ENCODE measurements at places on chromosomes 13 and 19.

DNA sequence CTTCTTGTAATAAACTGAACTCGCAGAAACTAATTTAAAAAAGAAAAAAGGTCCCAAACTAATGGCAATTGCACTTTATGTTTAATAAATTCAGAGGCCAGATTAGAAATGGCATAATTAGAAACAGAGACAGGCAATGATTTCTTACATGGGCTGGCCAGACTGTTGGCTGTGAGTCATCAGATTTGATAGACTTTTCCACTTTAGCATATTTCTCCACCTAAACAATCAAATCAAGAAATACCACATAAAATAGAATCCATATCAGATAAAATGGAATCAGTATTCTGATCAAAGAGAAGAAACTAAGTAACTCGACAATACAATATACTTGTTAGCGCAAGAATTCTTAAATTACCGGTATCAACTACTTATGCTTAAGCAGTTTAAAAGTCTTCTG, 29.0 kb downstream of the EXOSC8 start:
- DNase-seq, result no peak

DNA sequence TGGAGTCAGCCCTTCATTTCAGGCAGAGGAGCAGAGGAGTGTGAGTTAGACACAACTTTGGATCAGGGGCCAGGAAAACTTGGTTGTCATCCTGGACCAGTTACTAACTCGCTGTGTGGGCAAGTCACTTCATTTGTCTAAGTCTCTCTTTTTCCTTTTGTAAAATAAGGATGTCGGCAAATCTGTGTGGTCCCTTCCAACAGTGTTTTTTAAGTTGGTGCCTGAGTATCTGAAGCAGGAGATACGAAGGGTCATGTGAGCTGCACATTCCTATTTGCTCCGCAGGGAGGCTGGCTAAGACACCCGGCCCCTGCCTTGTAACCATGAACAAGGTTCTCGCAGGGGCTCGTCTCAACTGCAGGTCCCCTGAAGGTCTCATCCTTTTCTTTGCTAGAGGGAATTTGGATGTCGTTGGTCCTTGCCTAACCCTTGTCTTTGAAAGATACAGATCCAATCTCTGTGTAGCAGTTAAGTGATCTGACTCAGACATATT, 64.3 kb downstream of the LRCH1 start:
- peak; percentile 72 for DNase-seq

GRCh38 chr19:15672580-15673175, at the start of gene CYP4F12:
Gene CYP4F12, plus strand, starts transcription at chr19:15673087. Its CDS starts 443 bp downstream, at chr19:15673530.
- peak; percentile 78 for DNase-seq

DNA sequence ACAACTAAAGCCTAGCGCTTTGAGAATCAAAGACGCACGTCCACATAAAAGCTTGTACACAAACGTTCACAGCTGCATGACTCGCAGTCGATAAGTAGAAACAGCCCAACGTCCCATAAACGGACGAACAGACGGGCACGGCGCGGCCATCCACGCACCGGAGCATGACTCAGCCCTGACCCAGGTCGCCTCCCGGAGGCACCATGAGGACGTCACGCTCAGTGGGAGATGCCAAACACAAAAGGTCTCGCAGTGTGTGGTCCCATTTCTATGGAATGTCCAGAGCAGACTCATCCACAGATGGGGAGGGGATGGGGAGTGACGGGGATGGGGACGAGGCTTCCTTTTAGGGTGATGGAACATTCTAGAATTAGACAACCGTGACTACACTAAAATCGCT, 9.4 kb downstream of the POLRMT start:
- DNase-seq, result no peak

GRCh38 chr13:45412274-45413049, 5.7 kb downstream of the SLC25A30 start:
- DNase-seq, result no peak

- no peak for DNase-seq
Observed at GRCh38 chr19:29773141-29773540, 38.6 kb upstream of the CCNE1 start.

GRCh38 chr19:18194554-18195238, 1.7 kb downstream of the MPV17L2 start:
- DNase-seq, result no peak

- DNase-seq, result no peak
Observed at GRCh38 chr13:111143865-111144540, 28.9 kb downstream of the ARHGEF7 start.

DNA sequence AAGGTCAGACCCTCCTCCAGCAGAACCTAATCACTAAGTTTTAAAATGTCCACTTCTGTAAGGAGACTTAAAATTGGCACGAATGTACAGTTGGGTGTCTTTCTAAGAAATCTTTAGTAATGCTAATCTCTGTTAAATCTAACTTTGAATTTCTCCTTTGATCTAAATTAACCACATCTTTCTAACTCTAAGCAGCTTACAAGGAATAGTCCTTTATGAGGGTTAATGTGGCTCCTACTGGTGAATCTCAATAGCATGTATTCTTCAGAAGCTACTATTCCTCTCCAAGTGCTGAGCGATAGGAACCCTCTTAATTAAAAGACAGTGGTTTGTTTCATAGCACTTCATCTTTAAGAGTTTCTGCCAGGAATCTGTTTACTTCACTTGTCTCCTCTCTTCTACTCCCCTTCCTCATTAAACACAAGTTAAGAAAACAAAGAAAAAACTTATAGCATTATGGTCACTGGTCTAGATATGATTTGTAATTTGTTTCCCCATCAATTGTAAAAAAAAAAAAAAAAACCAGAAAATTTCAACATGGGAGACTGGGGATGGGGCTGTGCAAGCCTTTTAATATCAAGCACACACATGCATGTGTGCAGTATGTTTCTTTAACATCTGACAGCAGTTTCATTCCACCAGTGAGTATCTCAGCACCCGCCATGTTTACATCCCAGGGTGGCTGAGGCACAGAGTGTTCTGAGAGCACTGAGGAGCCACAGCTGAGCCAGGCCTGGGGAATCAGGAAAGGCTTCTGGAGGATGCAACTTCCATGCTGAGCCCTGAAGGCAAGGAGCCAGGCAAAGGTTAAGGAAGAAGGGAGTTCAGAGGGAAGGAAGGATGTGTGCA, 57.7 kb downstream of the ATP7B start:
- DNase-seq, result peak; percentile 45

DNA sequence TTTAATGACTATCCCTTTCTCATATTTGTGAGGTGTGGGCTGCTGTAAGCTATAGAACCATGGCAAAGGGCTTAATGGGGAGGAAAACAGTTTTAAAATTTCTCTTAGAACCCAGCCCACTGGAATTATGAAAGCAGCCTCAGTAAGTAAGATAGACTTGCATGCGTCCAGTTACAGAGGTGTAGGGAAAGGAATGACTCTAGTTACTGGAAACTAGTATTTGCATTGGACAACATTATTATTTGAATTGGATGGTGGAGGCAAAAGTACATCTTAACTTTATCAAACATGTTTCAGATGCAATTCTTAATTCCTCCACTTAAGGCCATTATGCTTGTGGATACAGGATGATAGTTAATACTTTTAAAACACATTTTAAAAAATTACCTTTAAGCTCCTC, 292.9 kb downstream of the SPRY2 start:
- DNase-seq, result no peak

DNA sequence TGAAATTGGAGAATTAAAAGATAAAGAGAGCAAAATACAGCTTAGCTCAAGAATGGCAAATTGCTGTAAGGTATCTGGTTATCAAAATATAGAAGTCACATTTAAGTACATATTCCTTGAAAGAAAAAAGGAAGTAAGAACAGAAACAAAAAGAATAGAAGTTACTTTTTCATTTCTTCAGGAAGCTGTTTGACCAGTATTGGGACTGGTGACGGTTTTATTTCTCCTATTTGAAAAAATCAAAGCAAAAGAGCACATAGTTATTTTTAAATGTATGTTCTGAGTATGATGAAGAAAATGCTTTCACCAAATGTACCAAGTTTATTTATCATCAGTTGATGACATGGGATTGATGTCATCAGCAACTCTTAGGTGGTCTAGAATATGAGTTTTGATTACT, 83.1 kb upstream of the OXGR1 start:
- no peak for DNase-seq

DNA sequence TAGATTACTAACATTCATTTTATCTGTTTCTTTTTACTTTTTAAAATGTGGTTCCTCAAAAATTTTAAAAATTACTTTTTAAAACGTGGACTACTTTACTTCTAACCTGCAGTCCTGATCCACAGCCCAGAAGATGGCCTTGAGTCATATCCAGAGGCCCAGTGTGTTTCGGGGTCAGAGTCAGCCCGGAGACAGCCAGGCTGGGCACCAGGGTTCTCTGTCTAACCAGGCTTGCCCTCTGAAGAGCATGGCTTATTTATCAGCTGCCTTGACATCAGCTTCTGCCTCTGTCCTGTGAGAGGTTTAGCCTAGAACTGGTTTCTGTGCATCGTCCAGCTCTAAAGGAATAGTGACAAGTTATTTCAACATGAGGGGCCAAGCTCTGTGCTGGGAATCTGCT, 332.0 kb downstream of the FGF9 start:
- DNase-seq, result no peak

- DNase-seq, result no peak
Observed at GRCh38 chr19:39740395-39740794, 2.6 kb upstream of the CLC start.

GRCh38 chr19:55319785-55320184, 5.4 kb downstream of the TMEM150B start:
- no peak for DNase-seq

GRCh38 chr13:110799246-110800236, 86.0 kb downstream of the ING1 start:
- DNase-seq, result peak; percentile 81

GRCh38 chr13:100838387-100838786, 163.8 kb upstream of the TMTC4 start:
- no peak for DNase-seq

DNA sequence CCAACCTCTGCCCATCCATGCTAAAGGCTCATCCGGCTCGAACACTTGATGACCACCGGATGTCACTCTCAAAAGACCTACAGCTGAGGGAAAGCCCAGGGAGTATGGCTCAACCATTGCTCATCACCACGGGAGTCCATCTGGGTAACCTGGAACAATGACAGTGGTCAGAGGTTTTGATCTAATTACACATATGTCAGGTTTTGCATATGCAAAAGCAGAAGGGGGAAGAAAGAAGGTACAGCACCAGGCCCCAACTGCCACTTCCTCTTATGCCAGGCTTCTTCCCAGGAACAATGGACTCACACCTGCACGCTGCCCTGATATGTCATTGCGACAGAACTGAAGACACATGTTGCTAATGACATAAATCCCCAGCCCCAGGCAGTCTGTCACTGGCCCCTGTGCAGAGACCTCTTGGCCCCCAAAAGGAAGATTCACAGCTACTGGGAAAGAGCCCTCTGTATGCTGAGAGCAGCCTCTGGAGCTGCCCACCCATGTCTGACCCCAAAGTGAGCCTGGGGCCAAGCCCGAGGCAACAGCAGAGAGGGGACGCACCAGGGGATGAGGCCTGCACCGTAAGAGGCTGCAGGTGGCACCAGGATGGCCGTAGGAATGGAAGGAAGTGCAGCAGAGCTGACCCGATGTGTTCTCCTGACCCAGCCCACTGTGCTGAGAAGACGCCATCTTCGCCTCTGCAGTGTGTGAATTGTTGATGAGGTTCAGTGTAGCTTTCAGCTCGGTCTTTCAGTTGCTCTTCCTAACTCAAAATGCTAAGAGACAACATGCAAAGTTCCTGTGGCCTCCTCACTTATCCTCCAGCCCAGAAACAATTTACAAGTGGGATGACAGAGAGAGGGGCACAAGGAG, 26.3 kb downstream of the EPS15L1 start:
- DNase-seq, result no peak

- no peak for DNase-seq
Observed at GRCh38 chr19:54704928-54705327, 19.3 kb upstream of the KIR3DL3 start.

- peak; percentile 77 for DNase-seq
Observed at GRCh38 chr19:15107061-15108010, at the start of gene SYDE1. Gene SYDE1, plus strand, starts transcription at chr19:15107401. Its CDS starts 33 bp downstream, at chr19:15107434.

- DNase-seq, result no peak
Observed at GRCh38 chr13:90420683-90421082, 926.8 kb upstream of the MIR17HG start.

DNA sequence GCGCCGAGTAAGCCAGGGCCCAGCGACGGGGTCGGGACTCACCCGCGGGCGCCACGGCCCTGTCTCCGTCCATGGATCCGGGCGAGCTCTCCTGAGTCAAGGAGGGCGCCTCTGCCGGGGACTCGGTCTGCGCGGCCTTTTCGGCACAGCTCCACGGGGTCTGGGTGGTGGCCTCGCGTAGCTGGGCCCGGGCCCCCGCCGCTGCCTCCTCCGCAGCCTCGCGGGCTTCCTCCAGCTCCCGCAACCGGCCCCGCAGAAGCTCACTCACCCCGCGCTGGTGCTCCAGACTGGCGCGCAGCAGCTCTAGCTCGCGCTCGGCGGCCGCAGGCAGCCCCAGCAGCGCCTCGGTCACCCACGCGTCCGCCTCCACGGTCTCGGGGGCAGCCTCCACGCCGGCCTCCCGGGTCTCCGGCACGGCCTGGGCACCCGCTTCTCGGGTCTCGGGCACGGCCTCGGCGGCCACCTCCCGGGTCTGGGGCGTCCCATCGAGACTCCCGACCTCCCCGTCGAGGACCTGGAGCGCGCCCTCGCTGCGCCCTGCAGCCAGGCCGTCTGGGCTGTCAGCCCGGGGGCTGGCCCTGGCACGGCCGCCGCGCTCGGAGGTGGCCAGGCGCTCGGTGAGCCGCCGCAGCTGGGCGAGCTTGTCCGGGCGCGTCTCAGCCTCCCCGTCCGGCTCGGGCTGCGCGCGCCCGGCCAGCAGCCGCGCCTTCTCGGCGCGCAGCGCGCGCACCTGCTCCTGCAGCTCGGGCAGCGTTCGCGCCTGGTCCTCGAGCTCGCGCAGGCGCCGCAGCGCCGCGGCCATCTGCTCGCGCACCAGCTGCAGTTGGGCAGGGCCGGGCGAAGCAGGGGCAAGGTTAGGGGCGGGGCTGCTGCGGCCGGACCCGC, 8.4 kb downstream of the KANK3 start:
- peak; percentile 66 for DNase-seq

GRCh38 chr19:18487576-18488402, 34.1 kb downstream of the ELL start:
- no peak for DNase-seq
